Heart right ventricle (tissue), 16 donors: ENCODE measurements at places on chromosomes 2 and 18. TPM values are rescaled to one million over a fixed set of nuclear protein-coding genes. Genes with fewer than 3 reads are reported as not detected.
A peak's percentile ranks its signal among the peaks of the same experiment; 100 is the strongest.

NMUR1 gene
- total RNA-seq: 0.23 TPM

VIT gene
- 23.6 TPM for total RNA-seq

DLX2 gene
- not detected for total RNA-seq

DNA sequence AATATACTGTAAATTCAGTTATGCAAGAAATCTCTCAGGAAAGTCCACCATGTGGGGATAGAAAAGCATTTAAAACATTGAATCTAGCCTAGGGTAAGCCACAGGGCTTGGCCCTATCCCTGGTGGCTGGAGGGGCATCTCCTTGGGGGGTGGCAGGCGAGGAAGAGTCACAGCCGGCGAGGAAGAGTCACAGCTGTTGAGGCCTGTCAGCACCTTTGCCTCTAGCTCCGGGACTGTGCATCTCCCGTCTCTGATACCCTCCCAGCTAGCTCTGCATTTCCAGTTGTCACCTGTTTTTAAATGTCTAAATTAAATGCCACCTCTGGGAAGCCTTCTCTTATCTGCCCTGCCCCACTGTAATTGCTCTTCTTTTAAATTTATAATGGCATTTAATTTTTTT lies 276.7 kb downstream of the ZNF407 start:
- no peaks in the 10 kb centered on the region for H3K4me1 ChIP-seq
- no peak overlapping the region for H3K4me3 ChIP-seq
- H3K36me3 ChIP-seq: peaks cover 4% of the 10 kb centered on the region
- no peak for DNase-seq

DNA sequence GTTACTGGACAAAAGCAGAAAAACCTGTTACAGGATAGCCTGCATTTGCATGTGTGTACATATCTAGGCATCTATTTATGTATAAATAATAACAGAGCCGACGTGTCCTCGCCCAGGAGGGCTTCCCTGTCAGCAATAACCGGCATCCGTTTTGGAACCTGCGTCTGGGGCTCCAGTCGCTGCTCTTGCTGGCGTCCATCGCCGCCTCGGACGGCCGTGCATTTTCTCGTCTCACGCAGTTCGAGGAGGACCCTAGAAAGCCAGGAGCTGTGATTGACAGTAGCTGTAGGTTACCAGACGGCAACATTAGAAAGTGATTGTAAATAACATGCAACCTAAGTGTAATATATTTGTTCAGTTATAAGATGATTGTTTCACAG lies 132.6 kb downstream of the NFATC1 start:
- H3K4me1 ChIP-seq: peaks cover 10% of the 10 kb centered on the region
- DNase-seq: no peak

DNA sequence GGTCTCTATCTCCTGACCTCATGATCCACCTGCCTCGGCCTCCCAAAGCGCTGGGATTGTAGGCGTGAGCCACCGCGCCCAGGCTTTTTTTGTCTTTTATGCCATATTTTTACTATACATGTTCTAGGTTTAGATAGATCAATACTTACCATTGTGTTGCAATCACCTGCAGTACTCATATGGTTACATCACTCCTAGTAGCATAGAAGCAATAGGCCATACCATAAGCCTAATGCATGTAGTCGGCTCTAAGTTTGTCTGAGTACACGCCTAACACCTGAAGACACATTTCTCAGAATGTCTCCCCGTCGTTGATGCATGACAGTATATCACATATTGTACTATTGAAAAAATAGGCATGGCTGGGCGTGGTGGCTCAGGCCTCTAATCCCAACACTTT lies 27.1 kb upstream of the TGIF1 start:
- no peaks in the 10 kb centered on the region for H3K27me3 ChIP-seq
- no peaks in the 10 kb centered on the region for H3K4me1 ChIP-seq
- no peaks in the 10 kb centered on the region for H3K36me3 ChIP-seq
- H3K27ac ChIP-seq: no peak overlapping the region
- DNase-seq: no peak

DNA sequence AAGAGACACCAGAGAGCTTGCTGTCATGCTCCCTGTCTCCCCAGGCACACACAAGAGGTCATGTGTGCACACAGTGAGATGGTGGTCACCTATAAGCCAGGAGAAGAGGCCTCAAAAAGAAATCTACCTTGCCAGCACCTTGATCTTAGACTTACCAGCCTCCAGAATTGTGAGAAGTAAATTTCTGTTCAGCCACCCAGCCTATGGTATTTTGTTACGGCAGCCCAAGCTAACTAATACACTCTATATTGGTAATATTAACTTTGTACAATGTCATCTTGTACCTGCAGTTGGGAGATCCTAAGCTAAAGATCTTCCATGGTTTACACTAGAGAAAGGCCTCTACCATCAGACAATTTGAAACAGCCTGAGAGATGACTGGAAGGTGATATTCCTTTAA lies 21.2 kb downstream of the RTN4 start:
- peaks cover 71% of the 10 kb centered on the region for H3K4me1 ChIP-seq
- no peaks in the 10 kb centered on the region for H3K27me3 ChIP-seq
- no peak overlapping the region for H3K27ac ChIP-seq
- no peak overlapping the region for H3K4me3 ChIP-seq
- H3K36me3 ChIP-seq: no peaks in the 10 kb centered on the region

DNA sequence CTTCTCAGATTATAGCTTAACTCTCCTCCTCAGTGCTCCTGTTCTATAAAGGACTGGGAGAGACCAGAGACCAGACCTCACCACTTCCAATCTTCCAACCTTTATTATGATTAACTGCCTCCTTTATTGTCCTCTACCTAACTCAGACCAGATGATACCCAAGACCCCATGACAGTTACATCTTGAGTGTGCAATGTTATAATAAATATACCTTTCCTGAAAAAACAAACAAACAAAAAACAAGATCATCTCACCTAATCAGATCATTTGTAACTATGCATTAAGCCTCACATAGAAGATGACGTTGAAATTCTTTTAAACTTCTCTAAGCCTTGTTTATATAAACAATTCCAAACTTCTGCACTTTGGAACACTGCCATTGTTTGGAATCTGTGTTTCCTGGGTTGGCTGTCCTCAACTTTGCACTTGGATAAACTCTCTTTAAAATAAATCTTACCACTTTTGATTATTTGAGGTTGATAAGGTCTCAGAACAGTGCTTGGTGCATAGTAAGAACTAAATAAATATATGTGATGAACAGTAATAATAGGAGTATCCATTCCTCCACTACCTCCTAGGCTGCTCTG lies 342.7 kb downstream of the TDRD15 start:
- no peaks in the 10 kb centered on the region for H3K4me1 ChIP-seq
- no peak overlapping the region for H3K4me3 ChIP-seq
- H3K36me3 ChIP-seq: no peaks in the 10 kb centered on the region
- DNase-seq: no peak
- H3K27me3 ChIP-seq: no peaks in the 10 kb centered on the region
- H3K27ac ChIP-seq: no peak overlapping the region

- DNase-seq: no peak
- H3K27ac ChIP-seq: no peak overlapping the region
- no peak overlapping the region for H3K4me3 ChIP-seq
- no peaks in the 10 kb centered on the region for H3K27me3 ChIP-seq
Measured at GRCh38 chr2:190807886-190808285, 72.7 kb upstream of the GLS start.

DNA sequence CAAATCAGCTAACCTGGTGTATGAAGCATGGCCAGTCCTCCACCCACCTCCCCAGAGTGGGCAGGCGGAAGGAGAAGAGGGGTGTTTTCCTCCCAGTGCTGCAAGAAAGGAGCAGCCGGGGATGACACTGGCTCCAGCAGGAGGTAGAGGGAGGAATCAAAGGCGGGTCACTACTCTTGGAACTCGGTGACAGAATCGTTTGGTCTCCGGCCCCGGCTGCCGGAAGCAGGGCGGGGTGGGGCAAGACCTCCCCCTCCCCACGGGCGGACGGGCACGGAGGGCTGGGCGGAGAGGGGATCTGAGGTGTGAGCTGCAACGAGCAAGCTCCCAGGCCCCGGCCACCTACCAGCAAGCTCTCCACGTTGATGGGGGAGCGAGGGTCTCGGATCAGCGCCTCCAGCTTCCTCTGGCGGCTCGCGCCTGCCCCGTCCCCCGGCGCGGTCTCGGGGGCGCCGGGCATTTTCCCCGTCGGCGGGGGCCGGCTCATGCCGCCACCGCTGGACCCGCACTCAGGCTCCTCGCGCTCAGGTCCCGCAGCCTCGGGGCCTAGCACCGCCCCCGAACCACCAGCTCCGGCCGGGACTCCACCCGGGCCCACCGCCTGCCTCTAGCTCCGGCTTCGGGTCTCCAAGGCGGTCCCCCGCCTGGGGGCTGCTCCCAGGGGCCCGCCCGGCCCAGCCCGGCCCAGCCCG lies 640 bp downstream of the ROCK2 start:
- peak; percentile 62 for DNase-seq
- H3K4me1 ChIP-seq: peaks cover 60% of the 10 kb centered on the region
- H3K4me3 ChIP-seq: peak overlapping the region; percentile 71
- H3K27me3 ChIP-seq: no peaks in the 10 kb centered on the region
- no peaks in the 10 kb centered on the region for H3K36me3 ChIP-seq

DNA sequence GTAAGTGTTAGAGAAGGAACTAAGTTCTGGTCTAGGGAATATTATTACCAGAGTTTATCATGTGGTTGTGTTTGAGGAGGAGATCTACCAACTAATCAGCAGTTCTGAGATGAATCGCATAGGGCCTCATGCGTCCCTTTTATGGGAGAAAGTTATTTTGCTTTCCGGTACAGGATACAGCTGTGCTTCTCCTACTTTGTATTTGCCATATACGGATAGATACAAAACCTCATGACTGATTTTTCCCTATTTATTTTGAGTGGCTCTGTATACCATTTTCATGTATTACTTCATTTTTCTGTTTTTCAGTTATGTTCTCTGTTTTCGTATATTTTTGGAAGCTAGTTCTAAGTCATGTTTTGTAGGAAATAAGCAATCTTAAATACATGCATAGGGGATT lies 66.8 kb downstream of the ACSL3 start:
- H3K27ac ChIP-seq: no peak overlapping the region
- no peak for DNase-seq
- H3K4me1 ChIP-seq: no peaks in the 10 kb centered on the region

GRCh38 chr18:653512-653911 lies 3.9 kb upstream of the TYMS start:
- H3K27ac ChIP-seq: no peak overlapping the region
- H3K4me3 ChIP-seq: no peak overlapping the region
- DNase-seq: no peak
- peaks cover 4% of the 10 kb centered on the region for H3K27me3 ChIP-seq
- peaks cover 5% of the 10 kb centered on the region for H3K4me1 ChIP-seq
- no peaks in the 10 kb centered on the region for H3K36me3 ChIP-seq

DNA sequence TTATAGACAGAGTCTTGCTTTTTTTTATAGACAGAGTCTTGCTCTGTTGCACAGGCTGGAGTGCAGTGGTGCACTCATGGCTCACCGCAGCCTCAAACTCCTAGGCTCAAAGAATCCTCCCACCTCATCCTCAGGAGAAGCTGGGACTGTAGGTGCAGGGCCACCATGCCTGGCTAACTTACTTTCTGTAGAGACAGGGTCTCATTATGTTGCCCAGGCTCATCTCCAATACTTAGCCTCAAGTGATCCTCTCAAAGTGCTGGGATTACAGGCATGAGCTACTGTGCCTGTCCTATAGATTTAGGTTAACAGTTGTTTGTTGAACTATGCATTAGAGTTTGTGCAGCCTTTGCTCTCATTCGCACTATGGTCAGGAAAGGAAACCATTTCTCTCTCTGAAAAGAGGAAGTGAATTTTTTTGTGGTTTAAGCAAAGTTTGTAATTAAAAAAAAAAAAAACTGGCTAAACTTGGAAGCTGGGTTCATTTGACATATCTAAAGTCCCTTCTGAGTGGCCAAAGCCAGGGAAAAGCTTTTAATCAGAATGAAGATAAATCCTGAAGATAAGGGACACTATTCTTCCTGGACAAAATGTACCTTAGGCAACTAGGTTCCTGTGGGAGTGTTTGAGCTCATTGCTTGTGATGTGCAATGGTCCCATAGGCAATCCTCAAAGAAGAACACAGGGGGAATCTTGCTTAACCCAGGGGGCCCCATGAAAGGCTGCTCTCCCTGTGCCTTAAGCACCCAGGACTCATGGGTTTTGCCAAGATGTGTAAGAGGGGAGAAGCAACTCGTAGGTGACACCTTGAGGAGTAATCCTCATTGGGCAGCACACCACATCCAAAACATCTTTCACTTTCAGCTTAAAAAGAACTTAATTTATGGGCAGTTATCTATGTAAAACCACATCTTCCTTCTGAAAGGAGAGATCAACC lies 201.7 kb downstream of the MREG start:
- no peaks in the 10 kb centered on the region for H3K36me3 ChIP-seq
- no peak for DNase-seq
- H3K27ac ChIP-seq: no peak overlapping the region
- no peaks in the 10 kb centered on the region for H3K4me1 ChIP-seq
- no peak overlapping the region for H3K4me3 ChIP-seq

GRCh38 chr2:194015751-194016150 lies 1641.3 kb upstream of the SLC39A10 start:
- H3K36me3 ChIP-seq: no peaks in the 10 kb centered on the region
- H3K4me3 ChIP-seq: no peak overlapping the region
- no peak for DNase-seq
- H3K4me1 ChIP-seq: no peaks in the 10 kb centered on the region

DNA sequence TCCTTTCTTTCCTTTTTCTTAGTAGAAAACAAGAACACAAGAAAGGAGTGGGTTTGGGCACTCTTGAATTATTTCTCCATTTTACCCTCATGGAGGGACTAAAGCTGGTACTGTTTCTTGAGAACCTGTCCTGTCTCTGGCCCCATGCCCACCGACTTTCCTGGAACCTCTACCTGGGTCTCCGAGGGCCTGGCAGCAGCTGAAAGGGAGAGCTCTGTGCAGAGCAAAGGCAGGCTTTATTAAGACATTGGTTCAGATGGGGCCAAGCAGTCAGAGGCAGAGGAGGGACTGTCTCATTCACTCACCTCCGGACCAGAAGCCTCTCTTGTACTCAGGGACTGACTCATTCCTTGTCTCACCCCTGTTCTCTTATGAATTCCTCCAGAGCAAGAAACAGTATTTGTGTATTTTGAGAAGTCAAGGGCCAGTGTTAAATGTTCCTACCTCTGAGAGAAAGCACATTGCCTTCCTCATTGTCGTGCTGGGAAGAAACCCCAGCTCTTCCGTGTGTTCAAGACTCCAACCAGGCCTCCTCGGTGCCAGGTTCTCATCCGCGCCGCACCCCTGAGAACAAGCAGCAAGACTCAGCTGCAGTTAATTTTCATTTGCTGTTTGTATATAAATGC lies 201.9 kb upstream of the NT5C1B start:
- H3K27ac ChIP-seq: no peak overlapping the region
- H3K27me3 ChIP-seq: no peaks in the 10 kb centered on the region
- no peak overlapping the region for H3K4me3 ChIP-seq
- H3K36me3 ChIP-seq: no peaks in the 10 kb centered on the region

GRCh38 chr2:143725400-143725799 lies 596.2 kb downstream of the ARHGAP15 start:
- H3K36me3 ChIP-seq: no peaks in the 10 kb centered on the region
- no peak for DNase-seq
- no peaks in the 10 kb centered on the region for H3K27me3 ChIP-seq

DNA sequence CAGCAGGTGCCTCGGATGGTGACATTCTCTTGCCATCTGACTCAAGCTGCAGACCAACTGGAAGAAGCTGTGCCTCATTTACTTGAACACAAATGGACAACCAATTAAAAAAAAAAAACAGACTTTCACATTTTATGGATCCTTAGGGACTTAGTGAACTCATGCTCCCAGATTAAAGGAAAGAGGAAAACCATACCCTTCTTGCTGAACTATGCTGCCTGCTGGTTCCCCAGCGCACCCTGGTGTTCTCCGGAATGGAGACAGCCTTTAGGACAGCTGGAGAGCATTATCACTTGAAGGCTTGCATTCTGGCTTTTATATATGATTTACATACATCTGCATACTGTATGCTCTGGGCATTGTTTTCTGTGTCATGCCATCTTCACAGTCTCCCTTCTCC lies 370.7 kb downstream of the SLC4A3 start:
- H3K27ac ChIP-seq: no peak overlapping the region
- H3K27me3 ChIP-seq: no peaks in the 10 kb centered on the region
